ENCODE measurements at places on chromosomes 6 and 20.

DNA sequence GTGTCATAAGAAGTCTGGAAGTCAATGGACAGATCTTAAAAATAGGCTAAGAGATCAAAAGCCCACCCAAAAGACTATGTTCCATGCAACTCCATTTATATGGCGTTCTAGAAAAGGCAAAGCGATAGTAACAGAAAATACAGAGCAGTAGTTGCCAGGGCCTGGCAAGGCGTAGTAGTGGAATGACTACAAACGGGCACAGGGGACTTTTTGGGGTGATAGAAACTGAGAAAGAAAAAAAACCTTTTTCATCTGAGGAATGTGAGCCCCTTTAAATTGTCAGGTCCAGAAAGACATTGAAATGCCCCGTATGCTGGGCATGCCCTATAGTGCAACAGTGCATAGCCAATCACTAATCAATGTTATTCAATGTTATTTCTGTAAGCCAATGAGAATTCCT lies 47.2 kb upstream of the FAM50B start:
- no peak for DNase-seq

DNA sequence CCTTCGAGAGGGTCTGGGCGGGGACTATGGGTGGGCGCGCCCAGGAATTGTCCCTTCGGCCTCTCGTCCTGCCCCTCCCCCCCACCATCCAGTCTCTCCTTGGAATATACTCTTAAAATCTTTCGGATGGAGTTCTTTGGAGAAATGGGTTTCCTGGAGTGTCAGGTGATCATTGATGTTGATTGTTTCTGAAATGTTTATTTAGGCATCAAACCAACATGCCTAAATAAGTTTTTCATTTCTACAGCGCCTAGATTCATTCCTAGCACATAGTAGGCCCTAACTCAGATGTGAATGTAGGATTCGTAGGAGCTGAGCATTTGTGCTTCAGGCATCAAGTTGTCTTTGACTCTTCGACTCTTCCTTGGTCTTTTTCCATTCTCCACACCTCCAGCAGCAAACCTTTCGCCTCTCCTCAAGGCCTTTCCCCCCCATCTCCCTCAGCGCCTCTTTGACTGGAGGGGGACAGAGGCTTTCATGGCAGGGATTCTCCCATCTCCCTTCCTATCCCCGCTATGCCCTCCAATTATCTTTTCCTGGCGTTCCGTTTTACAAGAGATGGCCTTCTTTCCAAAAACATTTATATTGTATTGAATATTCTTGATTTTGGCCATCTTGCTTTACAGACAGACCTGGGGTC lies 610 bp downstream of the CASP8AP2 start:
- no peak for DNase-seq

DNA sequence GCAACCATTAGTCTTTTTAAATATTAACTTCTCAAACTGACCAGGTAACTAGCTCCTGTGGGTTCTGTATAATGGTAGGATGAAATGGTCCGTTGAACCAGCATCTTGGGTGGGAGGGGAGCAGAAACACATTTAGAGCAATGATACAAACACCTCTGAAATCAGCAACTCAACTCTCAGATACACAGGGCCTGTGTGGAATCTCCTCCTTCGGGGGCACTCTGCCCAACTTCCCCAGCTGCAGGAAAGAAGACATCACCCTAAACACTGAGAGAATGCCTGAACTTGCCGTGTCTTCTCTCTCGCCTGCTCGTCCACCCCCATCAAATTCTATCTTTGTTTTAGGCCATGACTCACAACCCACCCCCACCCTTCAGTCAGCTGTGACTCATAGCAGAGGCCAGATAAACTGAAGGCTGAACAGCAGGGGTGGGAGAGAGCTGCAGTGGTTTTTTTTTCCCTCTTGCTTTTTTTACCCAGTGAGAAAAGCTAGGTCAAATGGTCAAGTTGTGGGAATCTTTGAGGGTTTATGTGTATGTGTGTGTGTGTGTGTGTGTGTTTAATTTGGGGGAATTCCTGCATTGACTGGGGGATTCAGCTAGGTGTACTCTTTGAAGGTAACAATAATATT lies 593.4 kb upstream of the JAG1 start:
- no peak for DNase-seq

DNA sequence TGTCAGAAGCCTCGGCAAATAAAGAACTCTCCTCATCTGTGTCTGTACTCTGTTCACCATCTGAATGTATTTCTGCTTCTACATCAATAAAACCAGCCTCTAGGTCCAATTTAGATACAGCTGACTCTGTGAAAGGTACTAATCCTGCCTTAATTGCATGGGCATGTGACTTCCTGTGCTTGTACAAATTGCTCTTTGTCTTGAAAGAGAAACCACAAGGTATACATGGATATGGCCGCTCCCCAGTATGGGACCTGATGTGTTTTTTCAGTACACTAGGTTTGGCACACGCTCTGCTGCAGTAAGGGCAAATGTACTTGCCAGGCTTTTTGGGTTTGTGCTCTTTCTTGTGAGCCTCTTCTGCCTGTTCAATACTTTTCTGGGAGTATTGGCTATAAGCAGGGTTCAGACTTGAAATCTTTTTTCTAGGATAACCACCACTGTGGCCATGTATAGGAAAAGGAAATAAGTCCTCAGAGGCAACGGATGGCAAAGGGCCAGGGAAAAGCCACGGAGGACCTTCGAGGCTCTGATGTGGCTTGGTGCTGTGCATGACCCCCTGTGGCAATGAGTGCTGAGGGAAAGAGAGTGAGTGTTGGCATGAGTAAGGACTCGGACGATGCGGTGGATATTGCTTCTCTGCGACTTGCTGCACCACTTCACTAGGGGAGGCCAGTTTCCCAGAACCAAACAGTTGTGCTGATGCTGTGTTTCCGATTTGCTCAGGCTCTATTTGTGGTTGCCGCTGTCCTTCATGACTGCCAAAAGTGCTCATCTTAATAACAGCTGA lies 170.9 kb downstream of the HIVEP2 start:
- DNase-seq, result no peak

- no peak for DNase-seq
Measured at GRCh38 chr6:83273596-83273995, 80.4 kb downstream of the RWDD2A start.

GRCh38 chr6:27260836-27261375 lies 13.4 kb downstream of the PRSS16 start:
- DNase-seq, result no peak

GRCh38 chr6:62283796-62284411 lies 2.1 kb downstream of the KHDRBS2 start:
- DNase-seq, result no peak

- no peak for DNase-seq
Measured at GRCh38 chr6:119073307-119074051, 5.0 kb downstream of the FAM184A start.

All from stimulated activated CD4-positive, alpha-beta T cell treated with anti-CD3 and anti-CD28 coated beads, Interleukin-1b, Interleukin-23, amount 100 ng/mL, for 1 hour (primary cell).